Cardiac septum (tissue), 1 donor: ENCODE measurements at places on chromosomes 3 and 15. TPM values are rescaled to one million over a fixed set of nuclear protein-coding genes. Genes with fewer than 3 reads are reported as not detected.

GRCh38 chr3:51717947-51718346 is 11.1 kb downstream of the GRM2 start:
- DNase-seq = no peak

GRCh38 chr3:43094851-43095250 is 11.0 kb downstream of the POMGNT2 start:
- no peak for DNase-seq

DNA sequence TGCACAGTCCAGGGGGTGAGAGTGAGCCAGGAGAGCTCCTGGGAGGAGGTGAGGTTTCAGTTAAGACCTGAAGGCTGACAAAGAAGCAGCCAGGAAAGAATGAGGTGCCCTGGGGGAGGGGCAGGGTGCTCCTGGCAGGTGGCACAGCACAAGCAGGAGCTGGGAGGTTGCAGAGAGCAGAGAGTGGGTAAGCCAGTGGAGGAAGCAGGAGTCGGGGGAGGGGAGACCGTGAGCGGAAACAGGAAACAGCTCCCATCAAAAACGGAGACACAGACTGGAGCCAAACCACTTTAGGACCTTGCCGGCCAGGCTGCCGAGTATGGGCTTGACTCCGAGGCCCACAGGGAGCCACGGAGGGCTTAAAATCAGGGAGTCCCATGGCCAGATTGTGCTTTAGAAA is 12.1 kb upstream of the FBLN2 start:
- no peak for DNase-seq

DNA sequence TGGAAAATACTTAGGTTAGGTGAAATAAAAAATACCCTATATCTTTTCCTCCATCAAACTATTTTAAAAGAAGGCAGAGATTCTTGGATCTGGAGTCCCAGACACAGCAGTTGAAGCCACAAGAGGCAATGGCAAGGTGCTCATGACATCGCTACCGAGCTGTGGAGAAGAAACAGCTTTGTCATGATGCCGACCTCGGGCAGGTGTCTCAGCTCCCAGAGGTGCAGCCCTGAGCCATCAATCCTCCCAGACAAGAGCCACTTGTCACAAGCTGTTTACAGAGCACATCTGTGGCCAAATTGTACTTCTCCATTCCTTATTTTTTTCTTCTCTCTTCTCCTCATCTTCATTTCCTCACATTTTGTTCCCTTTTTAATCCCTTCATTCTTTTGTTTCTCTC is 50.8 kb downstream of the GPR176 start:
- DNase-seq = no peak

DNA sequence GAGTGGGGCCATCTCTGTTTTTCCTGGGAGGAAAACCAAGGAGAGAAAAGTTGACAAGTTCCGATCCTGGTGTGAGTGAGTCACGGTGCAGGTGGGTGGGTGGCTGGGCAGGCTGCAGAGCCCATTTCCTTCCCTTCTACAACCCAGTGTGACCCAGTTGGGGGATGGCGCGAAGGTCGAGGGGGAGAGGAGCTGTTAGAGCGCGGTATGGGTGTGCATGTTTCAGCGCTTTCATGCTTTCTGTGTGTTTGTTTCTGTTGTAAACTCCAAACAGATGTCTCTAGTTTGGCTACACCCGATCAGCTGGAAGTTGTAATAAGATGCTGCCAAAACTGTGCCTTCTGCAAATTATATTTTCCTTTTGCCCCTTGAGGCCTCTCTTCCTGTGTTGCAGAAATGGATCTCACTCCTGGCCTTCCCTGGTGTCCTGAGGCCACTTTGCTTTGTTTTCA is 3.8 kb downstream of the FAM43A start:
- DNase-seq = peak; percentile 80

GRCh38 chr3:138687236-138687635 is 78.7 kb downstream of the FAIM start:
- no peak for DNase-seq

DNA sequence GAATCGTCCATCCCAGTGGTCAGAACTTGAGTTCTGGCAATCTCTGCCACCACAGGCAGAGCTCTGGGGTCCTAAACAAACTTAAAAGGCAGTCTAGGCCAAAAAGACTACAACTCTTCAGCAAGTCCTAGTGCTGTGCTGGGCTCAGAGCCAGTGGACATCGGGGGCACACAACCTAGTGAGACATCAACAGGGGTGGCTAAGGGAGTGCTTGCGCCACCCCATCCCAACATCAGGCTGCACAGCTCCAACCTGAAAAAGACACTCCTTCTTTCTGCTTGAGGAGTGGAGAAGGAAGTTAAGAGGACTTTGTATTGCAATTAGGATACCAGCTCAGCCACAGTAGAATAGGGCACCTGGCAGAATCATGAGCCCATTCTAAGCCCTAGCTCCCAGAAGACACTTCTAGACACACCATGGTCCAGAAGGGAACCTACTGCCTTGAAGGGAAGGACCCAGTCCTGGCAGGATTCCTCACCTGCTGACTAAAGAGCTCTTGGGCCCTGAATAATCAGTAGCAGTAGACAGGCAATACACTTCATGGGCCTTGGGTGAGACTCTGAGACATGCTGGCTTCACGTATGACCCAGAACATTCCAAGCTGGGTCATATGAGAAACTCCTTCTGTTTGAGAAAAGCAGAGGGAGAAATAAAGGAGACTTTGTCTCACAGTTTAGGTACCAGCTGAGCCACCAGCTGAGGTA is 72.0 kb downstream of the TFDP2 start:
- DNase-seq = no peak

DNA sequence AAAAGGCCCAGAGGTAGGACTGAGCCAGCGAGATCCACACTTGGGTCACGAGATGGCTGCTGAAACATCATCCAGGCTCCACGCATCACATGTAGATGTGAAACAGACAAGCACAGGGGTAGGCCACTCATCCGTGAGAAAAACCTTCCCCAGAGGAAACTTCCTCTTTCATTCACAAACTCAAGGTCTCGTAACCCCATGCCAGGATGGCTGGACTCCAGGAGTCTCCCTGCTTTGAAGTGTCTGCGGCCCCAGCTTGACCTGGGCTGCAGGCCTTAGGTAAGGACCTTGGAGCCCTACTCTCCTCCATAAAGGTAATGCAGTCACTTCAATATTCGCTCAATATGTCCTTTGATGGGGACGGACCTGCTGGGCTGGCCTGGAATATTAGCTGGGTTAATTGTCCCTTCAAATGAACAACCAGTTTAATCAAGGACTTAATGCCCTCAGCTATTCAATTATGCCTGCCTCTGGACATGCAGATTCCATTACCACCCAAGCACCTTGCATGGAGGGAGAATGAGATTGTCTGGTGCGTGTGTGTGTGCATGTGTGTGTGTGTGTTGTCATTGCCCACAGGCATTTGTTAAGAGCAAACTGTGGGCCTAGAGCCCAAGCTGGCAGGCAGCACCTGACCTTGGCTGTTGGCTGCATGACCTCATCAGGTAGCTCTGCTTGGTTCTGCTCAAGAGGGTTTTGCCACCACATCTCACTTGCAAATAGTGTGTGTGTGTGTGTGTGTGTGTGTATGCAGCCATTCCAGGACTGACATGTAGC is 186.9 kb upstream of the TLE3 start:
- peak; percentile 49 for DNase-seq

Gene ARPP19
- 131 TPM for total RNA-seq

- no peak for DNase-seq
These were observed 164.3 kb upstream of the LPP start for GRCh38 chr3:187989575-187990153.

Gene ASB14
- total RNA-seq = 5.8 TPM

- no peak for DNase-seq
These were observed 88.4 kb downstream of the APBA2 start for GRCh38 chr15:28974142-28974541.

Gene MESP2
- total RNA-seq = 0.19 TPM

Gene SLC9C1
- total RNA-seq = 3.9 TPM

Gene ZNF80
- not detected for total RNA-seq

DNA sequence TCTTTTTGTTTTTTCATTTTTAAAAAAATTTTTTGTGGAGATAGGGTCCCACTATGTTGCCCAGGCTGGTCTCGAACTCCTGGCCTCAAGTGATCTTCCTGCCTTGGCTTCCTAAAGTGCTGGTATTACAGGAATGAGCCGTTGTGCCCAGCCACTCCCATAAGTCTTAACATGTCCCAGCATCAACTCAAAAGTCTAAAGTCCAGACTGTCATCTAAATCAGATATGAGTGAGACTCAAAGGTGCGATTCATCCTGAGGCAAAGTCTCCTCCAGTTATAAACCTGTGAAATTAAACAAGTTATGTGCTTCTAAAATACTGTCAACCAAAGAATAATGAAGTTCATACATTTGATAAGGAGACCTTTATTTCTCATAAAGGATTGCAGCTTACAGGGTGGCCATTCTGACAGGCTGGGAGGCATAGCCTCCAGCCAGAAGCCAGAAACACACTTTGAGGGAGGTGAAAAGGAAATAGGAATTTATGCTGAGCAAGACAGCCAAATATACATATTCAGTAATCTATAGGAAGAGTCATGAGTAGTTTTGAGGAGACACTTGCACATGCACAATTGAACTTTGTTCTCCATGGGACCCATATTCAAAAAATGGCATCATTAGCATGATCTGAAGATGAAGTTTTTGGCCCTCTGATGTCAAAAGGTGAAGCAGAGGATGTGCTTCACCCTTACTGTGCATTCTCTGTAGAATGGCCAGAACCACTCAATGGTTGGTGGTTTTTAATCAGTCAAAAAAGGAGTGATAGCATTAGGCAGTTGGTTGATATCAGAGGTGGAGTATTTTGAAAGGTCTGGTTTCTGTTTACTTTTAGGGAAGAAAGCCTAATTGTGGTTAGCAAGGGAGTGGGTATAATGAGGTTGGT is 11.0 kb upstream of the ZNF662 start:
- no peak for DNase-seq

- no peak for DNase-seq
These were observed 3.5 kb downstream of the PLEKHO2 start for GRCh38 chr15:64845183-64845611.
